Right lung (tissue), 10 donors: ENCODE measurements at places on chromosomes 11 and 22. TPM values are rescaled to one million over a fixed set of nuclear protein-coding genes. Genes with fewer than 3 reads are reported as not detected.
A peak's percentile ranks its signal among the peaks of the same experiment; 100 is the strongest.

TYR gene
- polyA plus RNA-seq: not detected

- no peak for DNase-seq
Measured at GRCh38 chr11:108286956-108287355, 64.1 kb downstream of the ATM start.

CDON gene
- 10.4 TPM for polyA plus RNA-seq

INS gene
- not detected for polyA plus RNA-seq

- DNase-seq: peak; percentile 47
Measured at GRCh38 chr11:64990222-64990923, 6.4 kb downstream of the BATF2 start.

- no peak for DNase-seq
Measured at GRCh38 chr11:122345586-122345985, 229.6 kb upstream of the BLID start.

DNA sequence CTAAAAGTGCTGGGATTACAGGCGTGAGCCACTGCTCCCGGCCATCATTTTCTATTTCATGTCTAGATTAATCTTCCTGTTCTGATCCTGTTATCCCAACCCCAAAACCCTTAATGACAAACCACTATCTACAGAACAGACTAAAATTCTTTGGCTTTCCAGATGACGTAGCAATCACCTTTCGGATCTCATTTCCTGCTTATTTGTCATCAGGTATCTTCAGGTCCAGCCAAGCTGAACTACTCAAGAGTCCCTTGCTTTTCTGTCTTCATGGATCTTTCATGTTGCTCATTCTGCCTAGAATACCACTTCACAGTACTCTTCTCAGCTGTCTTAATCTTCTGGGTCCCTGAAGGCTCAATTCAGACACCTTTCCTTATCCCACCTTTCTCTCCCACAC lies 27.4 kb upstream of the IPO7 start:
- DNase-seq: no peak

DNA sequence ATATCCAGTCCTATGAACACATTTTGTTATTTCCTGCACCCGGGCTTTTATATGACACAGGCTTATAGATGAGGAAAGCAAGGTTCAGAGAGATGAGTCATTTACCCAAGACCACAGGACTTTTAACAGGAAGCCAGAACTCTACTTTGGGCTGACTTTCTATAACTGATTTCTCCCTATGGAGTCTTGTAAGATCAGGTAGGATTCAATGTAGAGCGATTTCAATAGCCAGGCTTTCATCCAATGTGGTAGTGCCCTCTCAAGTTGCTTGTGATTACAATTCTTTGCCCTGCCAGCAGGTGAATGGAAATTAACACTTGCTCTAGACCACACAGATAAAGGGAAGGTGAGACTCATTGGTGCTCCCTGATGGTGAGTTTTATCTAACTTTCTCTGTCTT lies 378.3 kb downstream of the INSC start:
- no peak for DNase-seq

PTPN5 gene
- 0.87 TPM for polyA plus RNA-seq

DNA sequence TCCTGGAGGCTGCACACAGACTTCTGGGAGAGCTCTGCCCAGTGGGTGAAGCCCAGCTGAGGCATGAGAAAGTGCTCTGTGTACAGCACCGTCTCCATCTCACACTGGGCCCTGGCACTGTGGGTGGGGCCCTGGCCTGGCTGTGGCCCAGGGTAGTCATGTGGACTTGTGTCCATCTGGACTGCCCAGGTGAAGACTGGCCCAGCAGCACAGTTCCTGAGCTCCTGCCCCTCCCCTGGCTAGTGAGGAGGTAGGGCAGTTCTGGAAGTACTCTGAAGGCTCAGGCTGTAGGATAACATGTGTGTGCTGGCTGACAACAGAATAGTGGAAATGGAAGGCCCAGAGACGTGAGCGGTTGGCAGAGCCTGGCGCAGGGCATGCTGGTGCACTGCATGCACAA lies 35.4 kb downstream of the RSPH14 start:
- no peak for DNase-seq
